ENCODE measurements at places on chromosomes 5 and 9. TPM values are rescaled to one million over a fixed set of nuclear protein-coding genes. Genes with fewer than 3 reads are reported as not detected.

The PCDHA1 gene
- total RNA-seq: 0.10 TPM

The ABCA1 gene
- 6.7 TPM for total RNA-seq

The ABLIM3 gene
- 5.7 TPM for total RNA-seq

The BOD1 gene
- 72.0 TPM for total RNA-seq

The FCN1 gene
- not detected for total RNA-seq

The SLC4A9 gene
- total RNA-seq: not detected

The CREBRF gene
- 2.0 TPM for total RNA-seq

The LCN12 gene
- 1.9 TPM for total RNA-seq

The GFI1B gene
- total RNA-seq: 0.15 TPM

The TMEFF1 gene
- 1.5 TPM for total RNA-seq

The TSSK1B gene
- not detected for total RNA-seq

The LRRC19 gene
- total RNA-seq: not detected

The DRD1 gene
- total RNA-seq: 0.77 TPM

The DND1 gene
- total RNA-seq: 1.4 TPM

Measured in A549 treated with DMSO at 1 μM for 4 hours (cell line).